Skin of body (tissue), 3 donors: ENCODE measurements at places on chromosomes 16 and 17. TPM values are rescaled to one million over a fixed set of nuclear protein-coding genes. Genes with fewer than 3 reads are reported as not detected.

Gene CMTM2
- 2.5 TPM for total RNA-seq

Gene ENDOV
- total RNA-seq: 9.9 TPM

Gene KRTAP4-1
- 3.6 TPM for total RNA-seq

Gene TPSG1
- not detected for total RNA-seq

Gene KRTAP9-8
- total RNA-seq: 8.5 TPM

Gene AOC2
- 0.79 TPM for total RNA-seq

Gene SERPINF2
- 0.39 TPM for total RNA-seq

Gene SLFN14
- 1.6 TPM for total RNA-seq

Gene AANAT
- not detected for total RNA-seq

Gene ZG16
- total RNA-seq: not detected

Gene CNGB1
- 0.20 TPM for total RNA-seq

Gene CRHR1
- 0.39 TPM for total RNA-seq

Gene NLRC3
- total RNA-seq: 0.39 TPM

Gene BAHCC1
- total RNA-seq: 9.5 TPM

Gene GCGR
- not detected for total RNA-seq

Gene ELMO3
- 4.0 TPM for total RNA-seq

Gene KRTAP16-1
- 4.5 TPM for total RNA-seq

Gene ZSCAN10
- total RNA-seq: not detected

Gene PMP22
- 91.3 TPM for total RNA-seq

Gene PRSS36
- total RNA-seq: 0.99 TPM

Gene GPR142
- not detected for total RNA-seq

Gene CDRT15
- not detected for total RNA-seq

Gene OR1A1
- total RNA-seq: not detected

Gene HBM
- 89.5 TPM for total RNA-seq

Gene CCL8
- total RNA-seq: 3.1 TPM

Gene KRT27
- total RNA-seq: 428 TPM

Gene CKLF
- 35.5 TPM for total RNA-seq

Gene CTRL
- total RNA-seq: 0.49 TPM

Gene TEX19
- total RNA-seq: not detected

Gene MT1A
- total RNA-seq: 1.4 TPM

Gene RHOT1
- total RNA-seq: 66.4 TPM

Gene CSH1
- not detected for total RNA-seq

Gene SLC22A31
- total RNA-seq: 2.6 TPM

Gene DNAI2
- not detected for total RNA-seq

Gene XAF1
- total RNA-seq: 19.4 TPM

Gene SLC38A8
- total RNA-seq: not detected

Gene GLIS2
- total RNA-seq: 4.4 TPM

Gene KRT31
- 52.1 TPM for total RNA-seq

Gene MPV17L
- total RNA-seq: 3.9 TPM

Gene PKD1
- total RNA-seq: 76.2 TPM

Gene ACSM3
- total RNA-seq: 5.1 TPM
